ENCODE measurements at places on chromosomes 5 and 9.

- DNase-seq = no peak
Observed at GRCh38 chr9:69428017-69428785, 103.2 kb downstream of the ENTREP1 start.

DNA sequence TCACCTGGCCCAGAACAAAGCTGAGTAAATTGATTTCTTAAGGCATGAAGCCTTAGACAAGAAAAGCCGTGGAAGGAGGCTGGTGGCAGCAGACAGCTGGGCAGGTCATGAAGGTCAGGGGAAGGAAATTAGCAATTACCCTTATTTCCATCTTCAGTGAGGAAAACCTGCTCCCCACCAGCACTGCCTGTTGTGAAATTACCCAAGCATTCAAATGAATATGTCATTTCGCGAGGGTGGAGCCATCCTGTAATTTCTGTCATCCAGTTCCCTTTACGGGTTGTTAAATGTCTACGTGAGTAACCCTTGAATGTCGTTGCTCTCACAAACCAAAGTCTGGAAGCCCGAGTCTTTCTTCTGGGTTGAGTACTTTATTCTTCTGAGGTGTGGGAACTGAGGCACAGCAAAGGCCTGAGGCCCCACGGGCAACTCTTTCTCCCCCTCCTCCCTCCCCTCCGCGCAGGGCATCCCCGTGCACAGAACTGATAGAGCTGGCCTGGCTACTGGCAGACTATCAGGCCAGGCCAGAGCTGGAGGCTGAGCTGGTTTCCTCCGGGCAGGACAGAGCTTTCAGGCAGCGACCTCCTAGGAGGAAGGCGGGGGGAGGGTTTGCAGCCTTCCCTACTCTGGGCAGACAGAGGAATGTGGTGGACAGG is 22.0 kb upstream of the AK3 start:
- no peak for DNase-seq

DNA sequence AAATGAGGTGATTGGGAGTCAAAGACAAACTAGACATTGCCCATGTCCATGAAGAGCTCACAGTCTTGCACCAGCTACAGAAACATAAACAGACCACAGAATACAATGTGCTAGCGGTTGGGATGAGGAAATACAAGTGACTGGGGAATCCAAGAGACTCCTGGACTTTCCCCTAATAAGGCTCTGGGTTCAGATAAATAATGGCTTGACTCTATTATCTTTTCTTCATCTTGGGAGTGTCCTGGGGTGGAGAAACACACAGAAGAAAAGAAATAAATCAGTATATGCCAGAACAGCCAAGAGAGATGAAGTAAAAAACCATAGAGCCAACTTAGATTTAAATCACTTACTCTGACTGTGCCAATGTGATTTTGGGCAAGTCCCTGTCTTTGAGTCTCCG is 227.8 kb downstream of the PAPPA start:
- no peak for DNase-seq

- no peak for DNase-seq
Observed at GRCh38 chr5:138468133-138468965, 3.1 kb downstream of the EGR1 start.

GRCh38 chr9:27497883-27498417 is 26.1 kb upstream of the IFNK start:
- DNase-seq = no peak

DNA sequence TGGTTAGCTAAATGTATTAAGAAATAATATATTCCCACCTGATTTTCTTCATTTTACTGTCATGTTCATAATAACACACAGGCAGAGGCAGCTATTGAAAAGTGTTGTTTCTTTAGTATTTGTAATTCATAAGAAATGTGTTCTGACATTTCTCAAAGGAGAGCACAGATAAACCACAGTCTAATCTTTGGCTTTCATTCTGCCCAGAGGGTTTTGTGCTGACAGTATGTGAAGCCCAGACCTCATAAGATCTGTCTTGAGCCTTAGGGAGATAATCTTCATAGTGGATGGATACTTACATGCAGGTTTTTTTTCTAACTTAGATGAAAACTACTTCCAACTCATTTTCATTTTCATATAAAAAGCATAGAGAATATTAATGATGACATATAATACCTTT is 206.1 kb downstream of the CHSY3 start:
- no peak for DNase-seq

GRCh38 chr5:111976705-111977435 is 219.9 kb upstream of the NREP start:
- DNase-seq = no peak

DNA sequence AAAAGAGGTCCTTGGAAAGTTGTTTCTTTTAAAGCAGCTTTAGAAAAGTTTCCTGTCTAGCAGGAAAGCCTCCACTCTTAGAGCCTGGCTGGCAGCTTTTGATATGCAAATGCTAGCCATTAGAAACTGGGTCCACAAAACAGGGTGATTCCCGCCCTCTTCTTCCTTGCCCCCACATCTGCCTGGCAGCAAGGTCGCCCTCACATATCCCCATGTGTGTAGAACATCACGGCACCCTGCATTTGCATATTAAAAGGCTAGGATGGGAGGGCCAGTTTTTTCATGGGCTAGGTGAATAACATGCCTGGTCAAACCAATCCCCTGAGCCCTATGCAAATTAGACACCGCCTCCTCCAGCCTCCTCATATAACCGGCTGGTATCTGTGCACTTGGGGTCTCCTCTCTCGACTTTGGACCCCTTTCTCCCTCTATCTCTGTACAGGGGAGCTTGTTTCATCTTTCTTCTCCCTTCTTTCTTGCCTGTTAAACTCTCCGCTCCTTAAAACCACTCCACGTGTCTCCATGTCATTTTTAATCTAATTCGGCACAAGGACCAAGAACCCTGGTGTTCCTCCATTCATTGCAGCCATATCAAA is 426.8 kb upstream of the CTNND2 start:
- no peak for DNase-seq

DNA sequence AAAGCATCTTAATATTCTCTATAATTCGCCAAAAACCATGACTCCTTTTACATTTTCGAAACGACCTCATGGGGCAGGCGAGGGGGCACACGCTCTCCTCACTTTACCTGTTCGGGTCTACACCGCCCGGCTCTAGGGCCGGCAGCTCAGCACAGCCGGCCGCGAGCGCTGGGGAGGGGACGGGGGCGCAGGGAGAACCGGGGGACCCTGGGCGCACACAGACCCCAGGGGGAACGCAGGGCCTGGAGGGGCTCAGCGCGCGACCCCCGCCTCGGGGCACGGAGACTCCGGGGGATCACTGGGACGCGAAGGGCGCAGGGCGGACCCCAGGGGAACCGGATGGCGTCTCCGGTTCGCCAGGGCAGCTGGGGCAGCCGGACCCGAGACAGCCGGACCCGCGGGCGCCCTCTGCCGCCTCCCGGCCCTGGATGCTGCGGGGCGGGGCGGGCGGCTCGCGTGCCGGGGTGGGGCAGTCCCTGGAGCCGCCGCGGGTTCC is at the start of gene AHRR:
TSS of gene AHRR (plus strand) at position 485 of the 496 bp plus-strand sequence. CDS start 22,189 bp downstream, outside the sequence.
- DNase-seq = no peak

DNA sequence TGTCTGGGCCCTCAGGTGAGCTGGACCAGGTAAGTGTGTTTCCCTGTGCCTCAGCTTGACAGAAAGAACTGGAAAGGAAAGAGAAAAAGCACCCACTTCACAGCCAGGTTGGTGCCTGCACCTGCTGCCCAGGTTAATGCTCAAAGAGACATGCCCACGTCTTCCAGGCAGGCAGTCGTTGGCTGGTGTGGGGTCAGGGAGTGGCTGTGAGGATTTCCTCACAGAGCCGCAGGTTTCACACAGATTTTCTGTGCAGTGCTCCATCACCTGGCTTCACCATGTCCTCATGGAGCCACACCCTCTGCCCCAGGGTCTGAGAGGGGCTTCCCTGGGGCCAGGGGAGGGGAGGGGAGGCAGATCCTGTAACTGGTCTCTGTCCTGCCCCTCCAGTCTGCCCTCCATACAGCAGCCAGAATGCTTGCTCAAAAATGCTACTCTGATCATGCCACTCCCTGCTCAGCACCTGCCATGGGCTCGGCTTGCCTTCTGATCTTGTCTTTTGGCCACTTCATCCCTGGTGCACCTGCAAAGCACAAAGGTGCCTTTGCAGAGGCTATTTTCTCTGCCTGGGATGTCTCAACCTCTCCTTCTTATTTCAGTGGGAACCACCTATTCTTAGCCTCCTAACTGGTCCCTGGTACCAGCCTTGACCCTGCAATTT is 82.5 kb upstream of the UBTD2 start:
- DNase-seq = no peak

GRCh38 chr5:159198063-159199036 is 11.0 kb downstream of the RNF145 start:
- no peak for DNase-seq

DNA sequence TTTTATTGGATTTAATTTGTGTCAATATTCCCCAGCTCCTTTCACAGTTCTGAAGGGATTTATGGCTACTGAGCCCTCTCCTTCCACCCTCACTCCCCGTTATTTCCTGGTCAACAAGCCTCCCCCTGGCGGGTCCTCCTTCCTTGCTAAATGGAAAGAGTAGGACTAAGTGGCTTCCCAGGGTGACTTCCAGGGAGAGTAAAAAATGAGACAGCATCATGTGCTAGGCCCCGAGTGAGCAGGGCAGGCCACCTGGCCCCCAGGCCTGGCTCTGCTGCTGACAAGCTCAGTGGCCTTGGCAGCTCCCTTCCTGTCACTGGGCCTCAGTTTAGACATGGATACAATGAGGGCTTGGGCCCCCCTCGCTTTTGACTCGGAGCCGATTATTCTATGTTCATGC is 201.3 kb downstream of the HSPA4 start:
- DNase-seq = no peak

GRCh38 chr9:17361378-17361777 is 217.5 kb upstream of the SH3GL2 start:
- DNase-seq = no peak

DNA sequence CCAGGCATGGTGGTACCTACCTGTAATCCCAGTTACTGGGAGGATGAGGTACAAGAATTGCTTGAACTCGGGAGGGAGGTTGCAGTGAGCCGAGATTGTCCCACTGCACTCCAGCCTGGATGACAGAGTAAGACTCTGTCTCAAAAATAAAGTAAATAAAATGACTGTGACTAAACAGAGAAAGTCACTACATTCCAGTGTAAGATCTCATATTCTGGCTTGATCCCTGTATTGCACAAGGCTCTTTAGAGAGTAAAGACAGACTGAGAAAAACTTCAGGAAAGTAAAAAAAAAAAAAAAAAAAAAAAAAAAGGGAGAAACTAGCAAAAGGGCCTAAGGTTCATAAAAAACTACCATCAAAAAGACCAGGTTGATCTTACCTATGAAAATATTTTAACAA is 106.6 kb upstream of the PJA2 start:
- no peak for DNase-seq

DNA sequence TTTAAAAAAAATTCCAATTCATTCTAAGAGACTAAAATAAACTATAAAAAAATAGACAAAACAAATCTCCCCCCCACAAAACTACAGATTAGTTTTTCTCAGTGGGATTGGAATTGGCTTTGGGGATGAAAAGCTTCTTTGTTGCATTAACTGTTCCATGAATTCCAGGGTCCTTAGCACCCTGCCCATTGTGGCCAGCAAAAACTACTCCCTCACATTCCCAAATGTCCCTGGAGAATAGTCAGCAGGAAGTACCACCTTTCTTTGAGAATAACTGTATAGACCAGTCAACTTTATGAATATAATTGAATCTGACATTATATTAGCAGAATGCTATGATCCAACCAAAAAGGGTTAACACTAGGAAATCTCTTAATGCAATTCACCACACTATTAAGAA is 147.9 kb downstream of the LPAR1 start:
- DNase-seq = no peak

DNA sequence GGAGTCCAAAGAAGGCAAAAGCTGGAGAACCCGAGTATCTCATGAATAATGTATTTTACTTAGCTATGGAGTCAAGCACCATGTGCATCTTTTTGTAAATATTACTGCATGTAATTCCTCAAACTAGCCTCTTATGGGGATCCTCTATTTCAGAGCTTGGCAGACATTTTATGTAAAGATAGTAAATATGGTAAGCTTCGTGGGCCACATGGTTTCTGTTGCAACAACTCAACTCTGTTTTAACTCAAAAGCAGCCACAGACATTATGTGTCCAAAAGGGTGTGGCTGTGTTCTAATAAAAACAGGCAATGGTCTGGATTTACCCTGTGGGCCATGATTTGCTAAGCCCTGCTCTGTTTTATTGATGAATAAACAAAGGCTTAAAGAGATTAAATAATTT is 17.3 kb downstream of the DAPK1 start:
- no peak for DNase-seq

Measured in activated CD8-positive, alpha-beta memory T cell treated with anti-CD3 and anti-CD28 coated beads for 4 hours (primary cell).